ENCODE measurements at places on chromosomes 2 and 18.
A peak's percentile ranks its signal among the peaks of the same experiment; 100 is the strongest.

DNA sequence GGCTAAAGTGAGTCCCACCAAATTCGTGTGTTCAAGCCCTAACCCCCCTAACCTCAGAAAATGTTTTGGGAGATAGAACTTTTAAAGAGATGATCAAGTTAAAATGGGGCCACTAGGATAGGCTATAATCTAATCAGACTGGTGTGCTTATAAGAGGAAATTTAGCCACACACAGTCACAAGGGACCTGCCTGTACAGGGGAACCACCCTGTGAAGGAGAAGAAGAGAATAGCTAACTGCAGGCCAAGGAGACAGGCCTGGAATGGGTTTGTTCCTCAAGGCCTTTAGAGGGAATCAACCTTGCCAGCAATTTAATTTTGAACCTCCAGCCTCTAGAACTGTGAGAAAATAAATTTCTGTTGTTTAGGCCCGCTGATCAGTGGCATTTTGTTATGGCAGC, 36.0 kb upstream of the TANK start:
- no peak for DNase-seq

- no peak for DNase-seq
These were observed 295.0 kb downstream of the RAD51AP2 start for GRCh38 chr2:17223211-17223610.

GRCh38 chr2:235283246-235283645, 210.6 kb upstream of the AGAP1 start:
- DNase-seq, result no peak

DNA sequence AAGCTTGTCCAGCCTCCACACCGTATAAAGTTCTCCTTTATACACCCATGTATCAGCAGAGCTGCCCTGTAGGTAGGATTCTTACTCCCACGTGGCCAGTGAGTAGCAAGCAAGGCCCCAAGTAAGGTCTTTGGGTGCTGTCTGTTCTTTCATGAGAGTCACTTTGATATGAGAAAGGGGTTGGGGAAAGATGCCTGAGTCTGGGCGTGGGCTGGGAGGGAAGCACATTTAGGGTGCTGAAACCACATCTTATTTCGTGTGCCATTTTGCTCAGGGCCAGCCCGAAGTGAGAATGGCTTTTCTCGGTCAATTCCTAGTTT, 436 bp upstream of the ITPRIPL1 start:
- no peak for DNase-seq

DNA sequence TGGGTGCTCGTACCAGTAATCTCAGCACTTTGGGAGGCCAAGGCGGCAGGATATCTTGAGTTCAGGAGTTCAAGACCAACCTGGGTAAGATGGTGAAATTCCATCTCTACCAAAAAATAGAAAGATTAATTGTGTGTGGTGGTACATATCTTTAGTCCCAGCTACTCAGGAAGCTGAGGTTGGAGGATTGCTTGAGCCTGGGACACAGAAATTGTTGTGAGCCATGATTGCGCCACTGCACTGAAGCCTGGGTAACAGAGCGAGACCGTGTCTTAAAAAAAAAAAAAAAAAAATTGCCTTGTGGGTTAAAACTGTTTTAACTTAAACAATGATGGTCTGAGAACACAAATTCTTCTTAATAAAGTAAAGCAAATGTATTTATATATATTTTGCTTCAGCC, 49.6 kb downstream of the ATP9B start:
- DNase-seq, result no peak

- DNase-seq, result peak; percentile 70
These were observed 354.6 kb upstream of the SETBP1 start for GRCh38 chr18:44325903-44326635.

Data from NCI-H1105 (cell line).